ENCODE measurements at places on chromosomes 7 and 10.

- no peak for DNase-seq
These were observed 75.1 kb upstream of the KIAA1217 start for GRCh38 chr10:24133835-24134234.

GRCh38 chr7:103866919-103867318 lies 122.5 kb downstream of the RELN start:
- no peak for DNase-seq

GRCh38 chr7:77433901-77434300 lies 17.8 kb upstream of the GSAP start:
- DNase-seq: no peak

DNA sequence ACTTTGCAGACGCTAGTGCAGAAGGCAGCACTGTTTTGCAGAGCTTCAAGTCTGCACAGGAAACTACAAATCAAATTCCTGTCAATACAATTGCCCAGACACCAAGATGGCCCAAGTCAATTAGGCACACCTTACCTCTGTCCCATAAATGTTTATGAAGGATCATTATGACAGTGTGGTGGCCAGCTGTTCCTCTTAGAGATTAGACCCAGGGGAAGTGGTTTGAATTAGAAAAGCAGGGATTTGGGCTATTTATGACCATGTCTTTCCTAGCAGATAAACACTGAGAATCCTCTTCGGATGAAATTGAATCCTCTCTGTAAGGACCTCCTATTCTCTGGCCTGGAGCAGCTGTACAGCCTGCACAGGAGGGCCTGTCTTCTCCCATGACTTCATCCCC lies 9.9 kb upstream of the NEUROG3 start:
- no peak for DNase-seq

DNA sequence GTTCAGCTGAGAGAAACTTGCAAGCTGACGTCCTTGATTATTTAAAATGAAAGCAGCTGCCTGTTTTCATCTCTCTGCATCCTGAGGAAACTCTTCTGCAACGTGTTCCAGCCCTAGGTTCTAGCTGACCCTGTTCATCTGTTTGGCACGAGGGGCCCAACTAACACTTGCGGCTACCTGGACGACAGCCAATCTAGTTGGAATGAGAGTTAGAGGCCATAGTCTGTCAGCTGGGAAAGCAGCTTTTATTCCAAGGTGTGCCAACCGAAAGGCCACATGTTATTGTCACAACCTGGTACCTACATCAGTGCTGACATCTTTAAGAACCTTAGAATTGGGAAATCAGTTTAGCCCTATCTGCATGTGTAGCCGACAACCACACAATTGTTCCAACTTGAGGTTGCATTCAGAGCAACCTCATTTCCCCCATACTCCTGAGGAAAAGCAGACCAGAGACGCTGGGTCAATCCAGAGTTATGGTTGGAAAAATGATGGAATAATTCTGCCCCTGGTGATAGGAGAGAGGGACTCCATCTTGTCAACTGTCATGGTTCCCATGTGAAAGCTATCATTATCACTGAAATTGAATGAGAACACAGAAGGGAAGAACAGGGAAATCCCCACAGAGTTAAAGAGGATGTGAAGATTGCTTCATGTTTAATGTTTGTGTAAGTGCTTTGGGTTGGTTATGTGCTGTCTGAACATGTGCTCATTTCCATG lies 121.6 kb downstream of the EGFR start:
- peak; percentile 48 for DNase-seq

DNA sequence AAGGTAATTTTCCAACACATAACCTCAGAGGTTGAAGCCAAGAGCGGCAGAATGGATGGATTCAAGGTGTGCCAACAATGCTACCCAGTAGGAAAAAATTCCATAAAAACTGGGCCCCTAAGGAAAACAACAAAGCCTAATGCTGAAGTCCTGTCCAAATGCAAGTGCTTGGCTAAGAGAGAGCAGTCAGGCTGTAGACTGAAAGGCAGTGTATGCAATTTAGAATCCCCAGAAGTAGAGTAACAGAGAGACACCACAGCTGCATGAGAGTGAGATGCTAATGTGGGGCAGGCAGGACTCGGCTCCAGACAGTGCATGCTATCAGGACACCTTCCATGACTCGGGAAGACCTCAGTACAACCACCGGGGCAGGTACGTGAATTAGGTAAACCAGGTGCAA lies 124.5 kb downstream of the ZFAND4 start:
- DNase-seq: no peak

Measured in astrocyte of the spinal cord (primary cell).